ENCODE measurements at places on chromosomes 6 and 20.
A peak's percentile ranks its signal among the peaks of the same experiment; 100 is the strongest.

- DNase-seq: no peak
These were observed 233.2 kb upstream of the SOX4 start for GRCh38 chr6:21360336-21360735.

GRCh38 chr6:36329798-36330291 is 6.8 kb downstream of the BNIP5 start:
- no peak for DNase-seq

DNA sequence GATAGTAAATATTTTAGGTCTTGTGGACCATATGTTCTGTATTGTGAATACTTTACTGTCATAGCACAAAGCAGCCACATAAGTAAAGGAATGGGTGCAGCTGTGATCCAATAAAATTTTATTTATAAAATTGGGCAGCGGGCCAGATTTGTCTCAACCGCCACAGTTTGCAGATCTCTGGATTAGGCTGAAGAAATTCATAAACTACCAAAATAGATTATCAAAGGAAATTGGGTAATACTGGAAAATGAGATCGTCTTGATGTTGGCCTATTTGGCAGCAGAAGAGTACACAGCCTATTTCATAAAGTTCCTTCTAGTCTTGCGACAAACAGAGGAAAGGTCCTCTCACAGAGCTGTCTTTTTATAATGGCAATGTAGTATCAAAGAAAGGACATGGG is 69.8 kb downstream of the DZANK1 start:
- DNase-seq: no peak

GRCh38 chr6:111162504-111162903 is 75.2 kb downstream of the SLC16A10 start:
- peak; percentile 16 for DNase-seq

GRCh38 chr20:36238760-36239159 is 2.5 kb downstream of the AAR2 start:
- no peak for DNase-seq

GRCh38 chr6:36685926-36686667 is 7.6 kb downstream of the CDKN1A start:
- no peak for DNase-seq

GRCh38 chr20:564192-564591 is 20.6 kb upstream of the CSNK2A1 start:
- no peak for DNase-seq

GRCh38 chr20:22080985-22081384 is 375.5 kb downstream of the PAX1 start:
- DNase-seq: no peak

GRCh38 chr20:32440069-32440757 is 82.1 kb downstream of the ASXL1 start:
- DNase-seq: no peak

GRCh38 chr20:44030394-44030793 is 115.7 kb downstream of the TOX2 start:
- DNase-seq: no peak

- no peak for DNase-seq
These were observed 462.9 kb upstream of the JAG1 start for GRCh38 chr20:11136691-11137090.

DNA sequence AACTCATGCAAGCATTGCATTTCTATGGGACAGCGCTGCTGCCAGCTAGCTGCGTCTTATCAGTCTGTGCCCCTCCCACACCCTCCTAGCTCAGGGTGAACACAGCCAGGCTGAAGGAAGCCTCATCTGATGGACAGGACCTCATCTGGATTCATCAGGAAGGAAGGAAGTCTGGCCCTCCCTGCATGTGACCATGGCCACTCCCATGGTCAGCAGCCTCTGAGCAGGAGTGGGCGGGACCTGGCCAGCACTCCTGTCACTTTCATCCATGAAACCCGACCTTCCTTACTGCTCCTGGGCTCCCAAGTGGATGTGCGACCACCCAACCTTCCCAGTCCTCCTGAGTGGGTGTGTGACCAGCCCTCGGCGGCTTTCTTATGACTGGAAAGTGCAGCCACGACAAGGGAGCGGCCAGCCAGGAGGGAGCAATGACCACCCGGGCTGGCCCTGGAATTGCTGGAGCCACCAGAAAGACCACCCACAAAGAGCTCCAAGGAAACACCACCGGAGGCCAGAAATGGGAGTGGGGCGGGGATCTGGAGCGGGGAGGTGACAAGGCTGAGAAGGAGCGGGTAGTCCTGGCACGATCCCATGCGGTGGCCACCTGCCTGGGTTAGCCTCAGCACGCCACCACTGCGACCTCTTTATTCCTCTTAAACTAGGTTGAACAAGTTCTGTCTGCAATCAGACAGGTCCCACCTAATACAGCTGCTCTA is 241.2 kb downstream of the TTLL2 start:
- DNase-seq: no peak

- no peak for DNase-seq
These were observed 3.9 kb downstream of the SDC4 start for GRCh38 chr20:45344168-45344860.

DNA sequence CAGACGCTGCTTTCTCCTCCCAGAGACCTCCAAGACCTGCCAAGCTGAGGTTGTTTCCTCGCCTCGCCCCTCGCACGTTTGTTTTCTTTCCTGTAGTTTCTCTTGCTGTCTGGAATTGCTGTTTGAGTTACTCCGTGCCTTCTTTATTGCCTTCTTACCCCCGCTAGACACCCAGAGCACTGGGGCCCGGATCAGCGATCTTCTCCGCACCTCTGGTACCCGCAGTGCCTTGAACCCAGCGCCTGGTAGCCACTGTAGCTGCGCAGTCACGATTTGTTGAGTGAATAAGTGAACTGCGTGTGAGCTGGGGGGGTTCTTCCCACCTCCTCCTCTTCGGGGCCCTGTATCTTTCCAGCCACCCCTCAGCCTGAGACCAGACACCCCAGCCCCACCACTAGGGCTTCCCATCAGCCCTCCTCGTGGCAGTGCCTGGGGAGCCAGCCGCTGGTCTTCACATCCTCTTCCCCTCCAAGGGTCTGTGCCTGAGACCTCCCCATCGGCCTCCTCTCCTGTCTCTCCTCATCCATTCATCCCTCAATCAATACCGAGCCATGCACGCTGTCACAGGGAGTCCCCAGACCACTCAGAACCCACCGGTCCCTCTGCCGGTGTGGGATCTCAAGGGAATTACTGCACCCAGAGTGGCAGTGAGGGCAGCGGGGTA is 849 bp upstream of the BMP7 start:
- no peak for DNase-seq

- DNase-seq: no peak
These were observed 32.7 kb upstream of the ATXN1 start for GRCh38 chr6:16793828-16794412.

DNA sequence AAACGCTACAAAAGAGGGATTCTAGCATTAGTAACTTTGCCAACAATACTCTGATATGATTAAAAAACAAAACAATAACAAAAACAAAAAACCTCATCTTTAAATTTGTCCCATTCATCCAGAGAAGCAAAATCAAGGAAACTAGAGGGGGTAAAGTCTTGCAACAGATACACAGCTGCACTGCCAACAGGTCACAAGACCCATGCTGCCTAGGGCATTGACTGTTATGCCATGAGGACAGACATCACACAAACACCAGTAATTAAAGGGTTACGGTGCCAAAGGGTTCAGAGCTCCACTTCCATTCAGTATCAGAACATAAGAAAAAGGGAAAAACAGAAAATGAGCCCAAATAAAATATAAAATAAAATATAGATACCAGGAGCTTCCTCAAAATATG is 1.6 kb downstream of the TBC1D20 start:
- no peak for DNase-seq

DNA sequence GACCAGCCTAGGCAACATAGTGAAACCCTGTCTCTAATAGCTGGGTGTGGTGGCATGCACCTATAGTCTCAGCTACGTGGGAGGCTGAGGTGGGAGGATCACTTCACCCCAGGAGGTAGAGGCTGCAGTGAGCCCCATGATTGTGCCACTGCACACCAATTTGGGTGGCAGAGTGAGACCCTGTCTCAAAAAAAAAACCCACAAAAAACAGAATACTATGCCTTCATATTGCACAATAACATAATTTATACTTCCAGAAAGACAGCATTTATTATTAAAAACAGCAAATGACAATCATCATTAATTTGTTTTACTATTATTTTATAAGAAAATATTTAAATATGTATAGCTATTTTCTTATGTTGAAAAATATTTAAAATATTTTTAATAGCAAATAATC is 30.0 kb upstream of the CARMIL1 start:
- DNase-seq: no peak

DNA sequence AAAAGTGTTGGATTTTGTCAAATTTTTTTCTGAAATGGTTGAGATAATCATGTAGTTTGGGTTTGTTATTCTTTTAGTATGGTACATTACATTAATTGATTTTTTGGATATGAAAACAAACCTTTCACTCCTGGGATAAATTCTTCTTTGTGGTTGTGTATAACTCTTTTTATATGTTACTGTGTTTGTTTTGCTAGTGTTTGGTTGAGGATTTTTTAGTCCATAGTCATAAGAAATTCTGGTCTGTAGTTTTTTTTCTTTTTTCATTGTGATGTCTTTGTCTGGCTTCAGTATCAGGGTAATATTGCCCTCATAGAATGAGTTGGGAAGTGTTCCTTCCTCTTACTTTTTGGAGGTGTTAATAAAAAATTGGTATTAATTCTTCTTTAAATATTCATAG is 122.2 kb upstream of the ATXN1 start:
- no peak for DNase-seq

GRCh38 chr6:114218437-114219340 is 124.1 kb downstream of the HS3ST5 start:
- DNase-seq: no peak

- DNase-seq: no peak
These were observed 192.0 kb downstream of the GRIK2 start for GRCh38 chr6:101585501-101585900.

DNA sequence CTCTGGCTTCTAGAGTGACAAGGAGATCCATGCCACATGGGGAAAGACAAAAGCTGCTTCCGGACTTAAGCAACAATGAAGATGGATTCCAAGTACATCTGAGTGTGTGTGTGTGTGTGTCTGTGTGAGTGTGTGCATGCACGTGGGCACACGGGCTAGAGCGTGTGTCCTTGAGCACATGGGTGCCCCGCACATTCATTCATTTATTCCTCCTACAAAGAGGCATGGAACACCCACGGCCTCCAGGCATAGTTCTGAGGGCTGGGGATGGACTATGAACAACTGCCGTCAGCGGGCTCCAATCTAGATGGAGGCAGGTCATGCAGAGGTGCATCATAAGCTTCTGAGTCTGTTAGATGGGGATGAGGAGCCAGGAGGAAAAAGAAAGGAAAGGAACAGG is 49.1 kb downstream of the GRM4 start:
- DNase-seq: no peak

DNA sequence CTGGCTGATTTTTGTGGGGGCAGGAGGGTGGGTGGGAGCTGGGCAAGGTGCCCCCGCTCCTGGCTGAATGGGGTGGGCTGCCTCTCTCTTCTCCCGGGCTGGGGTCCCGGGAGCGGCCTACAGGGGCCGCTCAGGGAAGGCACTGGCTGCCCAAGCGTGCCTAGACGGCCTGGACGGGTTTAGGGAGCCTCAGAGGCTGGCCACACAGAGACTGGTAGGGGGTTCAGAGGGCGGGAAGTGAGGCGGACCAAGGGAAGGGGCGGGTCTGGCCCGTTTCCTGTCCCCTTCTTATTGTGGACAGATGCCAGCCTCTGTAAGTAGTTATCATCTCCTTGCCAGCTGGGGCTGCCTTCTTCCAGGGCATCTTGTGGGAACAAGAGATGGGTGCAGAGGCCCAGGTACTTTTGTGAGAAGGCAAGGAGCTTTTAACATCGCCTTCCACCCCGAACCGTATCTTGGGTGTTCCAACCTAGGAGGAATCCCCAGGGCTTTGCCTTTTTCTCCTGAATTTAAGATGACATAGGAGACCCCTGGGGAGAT is 437 bp downstream of the CD40 start:
- no peak for DNase-seq

DNA sequence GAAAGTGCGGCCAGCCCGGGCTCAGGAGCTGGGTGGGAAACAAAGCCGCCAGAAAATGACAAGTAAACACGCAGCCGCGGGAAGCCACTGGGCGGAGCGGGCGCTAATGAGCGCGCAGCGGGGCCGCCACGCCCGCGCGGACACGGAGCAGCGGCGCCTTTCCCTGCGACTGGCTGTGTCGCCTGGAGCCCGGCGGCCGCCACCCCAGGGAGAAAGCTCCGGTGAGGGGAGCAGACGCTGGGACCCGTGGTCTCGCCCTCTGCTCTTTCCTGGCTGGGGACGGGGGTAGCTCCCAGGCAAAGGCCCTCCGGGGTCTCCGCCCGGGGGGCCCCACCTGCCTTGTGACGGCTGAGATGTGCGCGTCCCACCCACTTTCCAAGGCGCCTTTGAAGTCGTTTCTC is 54.9 kb downstream of the PRR18 start:
- no peak for DNase-seq

DNA sequence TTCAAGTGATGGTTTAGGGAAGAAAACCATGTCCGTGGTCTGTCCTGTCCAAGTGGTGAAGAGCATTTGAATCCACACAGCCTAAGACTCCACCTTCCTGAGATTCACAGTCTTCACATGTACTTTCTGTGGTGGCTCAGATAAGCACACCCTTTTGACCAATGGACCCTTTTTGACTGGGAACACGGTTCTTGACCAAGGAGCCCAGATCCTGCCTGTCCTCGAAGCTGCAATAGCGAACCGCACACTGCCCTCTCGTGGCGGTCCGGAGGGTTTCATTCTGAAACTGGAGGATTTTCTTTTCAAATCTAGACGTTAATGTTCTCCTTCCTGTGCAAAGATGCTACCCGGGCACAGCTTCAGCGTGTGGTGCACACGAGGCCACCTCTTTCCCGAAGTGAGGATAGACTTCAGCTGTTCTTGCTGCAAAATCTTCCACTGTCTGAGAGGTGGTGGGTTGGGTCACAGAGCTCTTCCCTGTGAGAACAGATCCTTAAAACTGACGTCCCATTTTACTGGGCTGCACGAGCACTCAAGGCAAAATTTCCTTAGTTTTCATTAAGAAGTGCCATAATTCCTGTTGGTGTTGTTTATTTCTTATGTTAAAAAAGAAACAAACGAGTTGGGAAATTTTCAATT is 90.5 kb downstream of the SYNJ2 start:
- DNase-seq: peak; percentile 51

GRCh38 chr6:52475307-52475706 is 55.2 kb downstream of the EFHC1 start:
- DNase-seq: no peak

DNA sequence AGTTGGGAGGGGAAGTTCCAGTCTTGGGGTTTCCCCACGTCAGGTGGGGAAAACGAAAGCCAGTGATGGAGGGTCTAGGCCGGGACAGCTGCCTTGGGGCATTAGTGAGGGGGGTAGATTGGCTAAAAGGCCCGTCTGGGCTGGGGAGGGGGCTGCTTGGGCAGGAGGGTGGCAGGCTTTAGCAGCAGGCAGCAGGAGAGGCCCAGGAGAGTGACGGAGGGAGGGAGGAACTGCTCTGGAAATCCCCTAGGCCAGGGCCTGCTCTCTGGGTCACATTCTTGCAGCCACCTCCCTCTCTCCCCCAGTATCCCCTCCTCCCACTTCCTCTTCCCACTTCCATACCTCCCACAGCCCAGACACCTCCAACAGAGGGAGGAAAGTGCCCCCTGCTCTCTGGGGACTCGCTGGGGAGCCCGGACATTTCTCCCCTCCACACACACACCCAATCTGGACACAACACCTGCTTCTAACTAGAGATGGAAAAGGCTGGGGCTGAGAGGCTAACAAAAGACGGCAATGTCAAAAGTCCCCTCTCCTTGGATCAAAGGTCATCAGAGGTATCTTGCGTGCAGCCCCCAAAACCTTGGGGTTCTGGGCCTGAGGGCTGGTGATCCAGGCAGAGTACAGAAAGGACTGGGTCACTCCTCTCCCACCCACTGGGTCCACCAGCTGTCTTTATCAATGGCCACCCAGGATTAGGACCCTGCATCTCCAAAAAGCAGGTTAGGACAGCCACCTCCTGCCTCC is 1.8 kb downstream of the NFKBIE start:
- no peak for DNase-seq
